Activated T-helper 1 cell treated with anti-CD3 and anti-CD28 coated beads, Interleukin-2, amount 50 U/mL, for 16 hours (primary cell): ENCODE measurements at places on chromosomes 3 and 15.

DNA sequence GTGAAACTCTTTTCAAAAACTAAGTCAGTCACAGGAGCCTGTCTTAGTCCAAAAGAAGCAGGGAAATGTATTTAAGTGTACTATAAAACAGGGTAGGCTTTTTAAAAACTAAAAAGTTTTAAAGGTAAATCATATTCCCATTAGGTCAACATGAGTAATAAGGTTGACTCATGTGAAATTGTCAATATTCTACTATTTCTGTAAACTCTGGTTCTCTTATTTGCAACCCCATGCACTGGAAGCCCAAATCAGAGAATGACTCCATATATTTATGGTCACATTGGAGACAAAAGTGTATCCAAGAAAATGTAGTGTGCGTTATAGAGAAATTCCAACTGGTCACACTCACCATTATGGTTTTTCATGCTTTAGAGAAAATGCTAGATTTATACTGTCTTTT, 600.3 kb upstream of the TGFBR2 start:
- DNase-seq = no peak

- DNase-seq = no peak
Measured at GRCh38 chr3:72681598-72681997, 166.6 kb downstream of the SHQ1 start.

GRCh38 chr3:141076797-141077571, 25.8 kb downstream of the SPSB4 start:
- no peak for DNase-seq

- no peak for DNase-seq
Measured at GRCh38 chr3:196186651-196187573, 24.3 kb downstream of the ZDHHC19 start.

DNA sequence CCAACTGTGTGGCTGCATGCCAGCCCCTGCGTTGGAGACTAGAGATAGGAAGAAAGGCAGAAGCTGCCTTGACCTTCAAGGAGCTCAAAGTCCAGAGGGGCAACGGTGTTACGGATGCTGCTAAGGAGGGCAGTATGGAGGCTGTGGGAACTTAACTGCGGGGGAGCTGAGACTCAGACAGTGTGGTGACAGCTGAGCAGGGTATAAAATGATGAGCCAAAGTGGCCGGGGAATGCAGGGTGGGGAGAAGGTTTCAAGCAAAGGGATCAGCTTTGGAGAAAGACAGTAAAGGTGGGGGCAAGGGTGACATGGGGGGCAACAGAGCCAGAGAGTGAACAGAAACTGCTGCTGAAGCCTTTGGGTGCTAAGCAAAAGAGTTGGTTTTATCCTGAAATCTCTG, 6.2 kb upstream of the CYP1A2 start:
- DNase-seq = no peak
